Left kidney (tissue), 8 donors: ENCODE measurements at places on chromosomes 3 and 15. TPM values are rescaled to one million over a fixed set of nuclear protein-coding genes. Genes with fewer than 3 reads are reported as not detected.

The CORO2B gene
- 23.0 TPM for polyA plus RNA-seq

The FBLN2 gene
- 17.9 TPM for polyA plus RNA-seq

The VEPH1 gene
- 56.0 TPM for polyA plus RNA-seq

The CTXN2 gene
- 0.12 TPM for polyA plus RNA-seq

The IL17RD gene
- polyA plus RNA-seq: 66.6 TPM

The LYZL4 gene
- polyA plus RNA-seq: not detected

The CACNA2D3 gene
- 1.6 TPM for polyA plus RNA-seq

The FAM81A gene
- 30.7 TPM for polyA plus RNA-seq

The TMEM41A gene
- 36.6 TPM for polyA plus RNA-seq

The MB21D2 gene
- 16.0 TPM for polyA plus RNA-seq

The SHC4 gene
- 3.1 TPM for polyA plus RNA-seq

The SOX14 gene
- not detected for polyA plus RNA-seq

The PLA2G4E gene
- not detected for polyA plus RNA-seq

The REC114 gene
- polyA plus RNA-seq: not detected

The CHST2 gene
- 19.6 TPM for polyA plus RNA-seq

The SPINT1 gene
- polyA plus RNA-seq: 66.7 TPM

The CYP1A1 gene
- not detected for polyA plus RNA-seq

The COL7A1 gene
- polyA plus RNA-seq: 21.6 TPM

The XYLB gene
- 16.1 TPM for polyA plus RNA-seq

The ERICH6 gene
- 1.0 TPM for polyA plus RNA-seq
